ENCODE measurements at places on chromosomes 6 and 20.

DNA sequence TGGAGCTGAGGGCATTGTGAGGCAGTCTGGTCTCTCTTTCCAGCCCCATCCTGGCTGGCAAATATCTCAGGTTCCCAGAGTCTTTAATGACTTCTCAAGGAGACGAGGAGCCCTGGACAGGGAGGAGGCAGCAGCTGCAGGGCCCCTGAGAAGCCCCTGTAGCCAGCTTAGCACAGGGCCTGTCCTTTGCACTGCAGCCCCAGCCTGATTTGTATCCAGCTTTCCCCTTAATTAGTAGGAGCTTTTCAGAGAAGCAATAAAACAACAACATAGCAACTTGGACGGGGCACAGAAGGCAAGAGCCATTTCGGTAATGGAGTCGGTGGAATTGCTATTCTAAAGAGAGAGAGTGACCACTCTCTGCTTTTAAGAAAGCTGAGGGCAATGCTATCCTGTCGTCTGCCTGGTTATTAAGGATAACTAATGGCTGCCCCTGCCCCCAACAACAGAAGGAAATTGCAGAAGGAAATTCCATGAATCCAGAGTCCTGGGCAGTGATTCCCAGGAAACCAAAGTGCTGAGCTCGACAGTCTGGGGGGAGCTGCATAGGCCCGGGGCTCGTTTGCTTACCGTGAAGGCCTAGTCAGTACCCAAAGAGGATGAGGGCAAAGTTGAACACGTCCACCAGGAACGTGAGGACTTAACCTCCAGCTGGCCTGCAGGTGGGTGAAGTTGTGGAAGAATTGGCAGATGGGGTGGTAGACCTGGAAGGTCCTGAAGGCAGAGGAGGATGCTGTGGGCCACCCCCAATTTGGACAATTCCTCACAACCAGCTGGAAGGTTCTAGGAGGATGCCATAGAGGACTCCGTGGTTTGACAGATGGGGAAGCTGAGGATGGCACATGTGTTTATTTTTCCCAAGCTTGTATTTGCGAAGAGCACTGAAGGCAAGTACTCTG is 50.3 kb downstream of the NPEPL1 start:
- DNase-seq = no peak

- DNase-seq = no peak
Measured at GRCh38 chr20:47765271-47765670, 20.0 kb downstream of the SULF2 start.

DNA sequence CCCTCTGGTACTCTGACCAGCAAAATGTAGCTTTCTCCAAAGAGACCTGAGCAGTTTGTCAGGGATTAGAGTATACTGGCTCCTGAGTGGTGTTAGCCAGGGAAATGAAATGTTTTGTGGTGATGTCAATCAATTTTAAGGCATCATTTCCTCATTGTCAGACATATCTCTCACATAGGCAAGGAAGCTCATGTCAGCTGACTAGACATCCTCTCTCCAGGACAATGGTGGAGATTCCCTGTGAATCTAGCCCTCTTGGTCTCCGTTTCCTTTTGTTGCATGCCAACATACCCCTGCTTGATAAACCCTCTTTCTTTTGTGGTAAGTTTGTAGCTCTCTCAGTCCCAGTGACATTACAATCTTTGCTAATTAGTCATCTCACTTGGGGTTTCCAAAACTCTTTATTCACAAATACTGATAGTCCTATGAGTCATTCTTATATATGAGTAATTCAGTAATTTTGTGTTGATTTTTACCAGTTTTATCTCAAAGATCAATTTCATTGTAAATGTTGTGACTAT is 135.6 kb upstream of the PTPRK start:
- DNase-seq = no peak

DNA sequence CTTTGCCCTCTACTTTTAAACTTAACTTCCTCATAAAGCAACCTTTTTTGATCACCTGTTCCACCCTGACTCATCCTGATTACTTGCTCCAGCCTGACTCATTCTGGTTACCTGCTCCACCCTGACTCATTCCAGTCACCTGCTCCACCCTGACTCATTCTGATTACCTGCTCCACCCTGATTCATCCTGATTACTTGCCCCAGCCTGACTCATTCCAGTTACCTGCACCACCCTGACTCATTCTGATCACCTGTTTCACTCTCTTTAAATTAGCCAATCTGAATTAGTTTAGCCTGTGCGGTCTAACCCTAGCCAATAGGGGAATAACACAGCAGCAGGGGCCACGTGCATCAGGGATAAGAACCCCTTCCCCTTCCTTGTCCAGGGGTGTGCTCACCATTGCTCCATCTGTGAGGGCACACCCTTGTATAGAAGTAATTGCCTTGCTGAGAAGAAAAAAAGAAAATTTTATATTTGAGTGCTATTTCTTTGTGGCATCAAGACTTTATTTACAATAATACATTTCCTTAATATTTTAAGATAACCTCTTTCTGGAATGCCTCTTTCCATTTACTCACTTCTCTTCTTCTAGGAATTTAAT is 17.9 kb downstream of the HLA-G start:
- DNase-seq = peak; percentile 24

DNA sequence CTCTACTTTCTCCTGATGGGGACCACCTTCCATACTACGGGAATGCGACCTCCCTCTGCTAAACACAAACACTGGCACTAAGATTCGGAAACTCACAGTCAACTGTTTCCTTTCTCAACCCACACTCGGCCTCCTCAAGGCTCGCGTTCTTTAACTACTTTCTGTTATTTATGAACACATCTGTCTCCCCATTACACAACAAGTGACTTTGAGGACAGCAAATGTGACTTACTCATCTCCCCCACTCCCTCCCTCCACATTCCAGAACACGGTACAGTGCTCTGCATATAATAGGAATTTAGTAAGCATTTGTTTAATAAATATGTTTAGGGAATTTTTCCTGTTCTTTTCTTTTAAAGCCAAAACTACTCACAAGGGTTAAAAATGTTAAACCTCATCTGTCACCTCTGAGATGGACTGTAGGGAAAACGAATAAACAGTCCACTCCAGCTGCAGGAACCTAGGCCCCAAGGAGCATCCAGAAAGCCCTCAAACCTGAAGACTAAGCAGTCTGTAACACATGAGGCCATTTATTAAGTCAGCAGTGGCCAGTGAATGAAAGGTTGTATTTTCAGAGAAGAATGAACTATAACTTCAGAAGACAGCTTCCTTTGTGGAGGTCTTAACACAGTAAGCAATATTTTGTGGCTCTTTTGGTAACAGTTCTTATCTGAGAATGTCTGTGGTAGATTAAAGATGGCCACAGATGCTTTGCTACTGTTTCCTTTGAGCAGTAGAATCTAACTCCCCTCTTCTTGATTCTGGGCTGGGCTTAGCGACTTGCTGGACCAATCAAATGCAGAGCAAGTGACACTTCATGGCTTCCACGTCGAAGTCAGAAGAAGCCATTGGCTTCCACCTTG is 209.6 kb upstream of the DTNBP1 start:
- DNase-seq = no peak

DNA sequence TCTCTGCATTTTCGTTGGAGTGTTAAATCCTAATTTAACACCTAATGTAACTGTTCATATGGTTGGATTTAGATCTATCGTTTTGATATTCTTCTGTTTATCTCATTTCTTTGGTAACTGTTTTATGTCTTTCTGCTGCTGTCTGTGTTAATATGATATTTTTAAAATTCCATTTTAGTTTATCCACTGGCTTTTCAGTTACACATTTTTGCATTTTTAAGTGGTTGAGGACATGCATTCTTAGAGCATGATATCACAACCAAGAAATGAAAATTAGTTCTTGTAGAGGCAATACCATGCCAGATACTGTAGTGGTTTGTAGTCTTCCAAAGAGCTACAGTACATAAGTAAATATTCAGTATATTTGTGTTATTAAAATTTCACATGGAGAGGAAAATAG is 58.6 kb downstream of the LIN28B start:
- no peak for DNase-seq

- no peak for DNase-seq
Measured at GRCh38 chr6:34416877-34417371, 8.9 kb downstream of the RPS10 start.

DNA sequence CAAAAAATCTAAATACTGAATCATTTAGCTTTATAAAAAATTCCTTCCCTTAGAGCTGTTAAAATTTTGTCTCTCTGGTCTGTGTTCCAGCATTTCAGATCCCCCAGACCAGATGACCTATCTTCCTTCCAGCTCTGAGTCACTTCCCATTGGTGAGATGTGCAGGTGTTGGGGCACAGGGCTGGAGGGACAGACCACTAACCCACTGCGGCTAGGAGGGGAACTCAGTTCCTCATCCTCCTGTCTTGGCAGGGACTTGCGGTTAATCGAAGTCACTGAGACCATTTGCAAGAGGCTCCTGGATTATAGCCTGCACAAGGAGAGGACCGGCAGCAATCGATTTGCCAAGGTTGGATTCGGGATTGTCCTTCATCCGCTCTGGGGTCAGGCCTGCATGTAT is 6.0 kb downstream of the CNPY3 start:
- no peak for DNase-seq

GRCh38 chr20:45115829-45116228 is 855 bp upstream of the WFDC5 start:
- no peak for DNase-seq

- no peak for DNase-seq
Measured at GRCh38 chr6:54900666-54901065, 54.1 kb downstream of the FAM83B start.

DNA sequence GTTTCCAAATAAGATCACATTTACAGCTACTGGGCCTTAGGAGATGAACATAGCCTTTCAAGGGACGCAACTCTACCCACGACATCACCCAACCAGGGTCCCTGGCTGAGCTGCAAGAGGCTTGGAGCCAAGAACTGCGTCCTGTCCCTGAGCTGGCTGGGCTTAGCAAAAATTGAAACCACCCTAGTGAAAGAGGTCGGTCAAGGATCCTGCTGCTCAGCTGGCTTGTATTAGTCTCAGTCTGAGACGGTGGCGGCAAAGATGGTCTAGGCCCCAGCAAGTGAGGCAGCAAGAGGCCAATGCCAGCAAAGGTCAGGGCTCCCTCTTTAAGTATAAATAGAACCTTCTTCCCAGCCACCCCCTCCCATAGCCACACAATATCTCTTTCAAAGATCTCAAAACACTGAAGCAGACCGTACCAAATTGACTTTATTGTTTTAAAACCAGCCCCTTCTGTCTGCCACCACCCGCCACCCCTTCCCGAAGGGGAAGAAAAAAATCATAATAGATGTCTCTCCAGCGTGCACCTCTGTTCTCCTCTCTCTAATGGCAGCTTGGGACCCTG is 140.5 kb downstream of the EYA2 start:
- DNase-seq = no peak
